Stimulated activated CD4-positive, alpha-beta T cell treated with anti-CD3 and anti-CD28 coated beads, Interleukin-1b, Interleukin-23, amount 100 ng/mL, for 1 hour (primary cell): ENCODE measurements at places on chromosomes 3 and 15.

- no peak for DNase-seq
These were observed 332.3 kb upstream of the C2CD4B start for GRCh38 chr15:62497356-62497755.

DNA sequence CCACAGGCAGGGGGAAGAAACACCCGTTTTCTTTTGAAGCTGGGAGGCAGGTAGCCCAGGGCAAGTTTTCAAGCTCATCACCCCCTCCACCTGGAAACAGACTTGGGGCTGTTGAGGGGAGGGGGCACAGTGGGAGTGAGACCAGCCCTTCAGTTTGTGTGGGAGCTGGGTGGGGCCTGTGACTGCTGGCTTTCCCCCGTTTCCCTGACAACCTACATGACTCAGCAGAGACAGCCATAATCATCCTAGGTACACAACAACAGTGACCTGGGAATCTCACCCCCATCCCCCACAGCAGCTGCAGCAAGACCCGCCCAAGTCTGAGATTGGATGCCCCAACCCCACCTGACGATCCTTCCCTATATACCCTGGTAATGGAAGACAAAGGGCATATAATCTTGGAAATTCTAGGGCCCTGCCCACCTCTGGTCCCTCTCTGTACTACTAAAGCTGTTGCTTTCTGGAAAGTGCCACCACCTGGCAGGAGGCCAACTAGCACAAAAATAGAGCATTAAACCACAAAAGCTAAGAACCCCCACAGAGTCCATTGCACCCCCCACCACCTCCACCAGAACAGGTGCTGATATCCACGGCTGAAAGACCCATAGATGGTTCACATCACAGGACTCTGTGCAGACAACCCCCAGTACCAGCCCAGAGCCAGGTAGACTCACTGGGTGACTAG, 422.2 kb upstream of the SGO1 start:
- DNase-seq = no peak

- no peak for DNase-seq
These were observed 10.6 kb downstream of the PLA2G4F start for GRCh38 chr15:42145546-42146455.

- no peak for DNase-seq
These were observed 11.5 kb upstream of the SHF start for GRCh38 chr15:45199136-45199810.

- no peak for DNase-seq
These were observed 104.2 kb downstream of the MYH15 start for GRCh38 chr3:108406063-108406660.

DNA sequence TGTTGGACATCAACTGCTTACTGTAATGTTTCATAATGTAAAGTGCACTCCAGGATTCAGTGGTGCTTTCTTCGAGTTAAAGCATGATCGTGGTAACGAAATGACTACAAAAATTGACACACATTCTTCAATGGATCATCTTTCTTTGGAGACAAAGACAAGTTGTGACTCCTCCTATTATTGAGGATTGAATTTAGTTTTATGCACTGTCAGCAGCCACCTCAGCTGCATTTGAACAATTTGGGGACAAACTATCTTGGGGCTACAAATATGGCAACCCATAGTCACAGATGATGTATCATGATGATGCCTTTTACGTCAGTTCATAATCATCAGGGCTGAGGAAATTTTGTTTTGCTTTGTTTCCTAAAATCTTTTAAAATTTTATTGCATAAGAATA, 140.2 kb upstream of the ICE2 start:
- DNase-seq = no peak

GRCh38 chr3:190810957-190811356, 51.5 kb downstream of the GMNC start:
- no peak for DNase-seq

DNA sequence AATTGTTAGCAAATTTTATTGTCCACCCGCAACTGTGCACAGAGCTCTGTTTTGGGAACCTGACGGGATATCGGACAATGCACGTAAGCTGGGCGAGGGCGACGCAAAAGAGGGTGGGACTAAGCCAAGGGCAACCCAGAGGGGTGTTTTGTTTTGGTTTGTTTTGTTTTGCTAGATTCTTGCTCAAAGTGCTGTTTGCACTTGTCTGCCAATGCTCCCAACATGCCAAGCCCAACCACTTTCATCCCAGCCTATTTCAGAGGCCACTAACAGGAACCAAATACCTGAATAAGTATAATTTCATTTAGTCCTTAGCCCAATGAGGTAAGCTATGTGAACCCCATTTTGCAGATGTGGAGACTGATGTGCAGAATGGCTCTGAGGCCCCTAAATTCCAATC, 9.7 kb upstream of the CMTM7 start:
- DNase-seq = no peak

- no peak for DNase-seq
These were observed 30.3 kb downstream of the CX3CR1 start for GRCh38 chr3:39249453-39250115.

- DNase-seq = no peak
These were observed 224.1 kb upstream of the TPRG1 start for GRCh38 chr3:188947401-188948280.

GRCh38 chr3:144556392-144556791, 584.8 kb downstream of the DIPK2A start:
- no peak for DNase-seq

GRCh38 chr15:67548236-67548852, 5.8 kb downstream of the MAP2K5 start:
- DNase-seq = no peak

DNA sequence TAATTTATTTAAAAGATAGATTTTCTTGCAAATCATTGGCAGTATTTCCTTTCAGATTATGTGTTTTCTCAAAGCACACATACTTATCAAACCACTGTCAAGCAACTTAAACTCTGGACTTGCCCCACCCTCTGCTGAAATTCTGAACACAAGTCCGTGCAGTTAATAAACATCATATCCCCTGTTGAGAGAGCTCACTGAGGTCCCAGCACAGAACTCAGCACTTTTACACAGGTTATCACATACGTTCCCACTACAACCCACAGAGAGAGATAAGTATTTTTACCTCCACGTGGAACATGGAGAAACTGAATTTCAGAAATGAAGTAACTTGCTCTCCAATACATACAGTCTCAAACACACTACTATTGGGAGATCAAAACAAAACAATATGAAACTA, 267.6 kb upstream of the IGF1R start:
- no peak for DNase-seq

- DNase-seq = no peak
These were observed 98.4 kb upstream of the PFN2 start for GRCh38 chr3:150069154-150069527.

GRCh38 chr3:37542772-37543449, 318.8 kb upstream of the CTDSPL start:
- DNase-seq = no peak

GRCh38 chr3:156233876-156234275, 113.5 kb downstream of the KCNAB1 start:
- no peak for DNase-seq

DNA sequence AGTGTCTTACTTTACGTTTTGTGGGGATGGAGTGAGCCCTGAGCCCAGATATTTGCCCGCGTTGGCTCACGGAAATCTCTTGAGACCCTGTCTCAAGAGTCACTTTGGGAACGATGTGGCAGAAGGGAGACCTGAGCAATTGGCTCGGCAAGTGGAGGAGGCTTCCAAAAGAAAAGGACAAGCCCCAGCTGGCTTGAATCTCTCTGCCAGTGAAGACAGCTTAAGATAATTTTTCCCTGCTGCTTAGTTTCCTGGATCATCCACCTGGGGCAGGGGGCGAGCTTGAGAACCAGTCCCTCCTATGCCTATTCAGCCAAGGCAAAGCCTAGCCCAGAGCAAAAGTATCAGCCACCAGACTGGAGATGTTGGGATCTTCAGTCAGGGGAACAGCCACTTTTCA, 708 bp downstream of the SEC22A start:
- DNase-seq = no peak

DNA sequence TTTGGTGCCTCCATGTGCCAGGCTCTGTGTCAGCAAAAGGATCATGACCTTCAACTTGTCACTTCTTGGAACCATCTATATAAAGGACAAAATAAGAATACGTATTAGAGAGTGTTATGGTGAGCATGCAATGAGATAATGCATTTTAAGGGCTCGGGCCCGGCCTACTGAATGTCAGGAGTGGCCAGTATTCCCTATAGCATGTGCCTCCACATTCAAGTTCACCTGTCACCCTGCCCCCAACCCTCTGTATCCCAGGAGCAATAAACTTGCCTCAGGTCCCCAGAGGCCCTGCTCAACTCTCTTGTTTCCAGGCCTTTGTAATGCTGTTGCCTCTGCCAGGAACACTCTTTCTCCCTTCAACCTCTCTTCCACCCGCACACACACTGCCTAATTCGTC, 90.2 kb upstream of the SLC6A11 start:
- DNase-seq = no peak

- DNase-seq = no peak
These were observed 41.3 kb downstream of the MYH15 start for GRCh38 chr3:108469126-108469525.

DNA sequence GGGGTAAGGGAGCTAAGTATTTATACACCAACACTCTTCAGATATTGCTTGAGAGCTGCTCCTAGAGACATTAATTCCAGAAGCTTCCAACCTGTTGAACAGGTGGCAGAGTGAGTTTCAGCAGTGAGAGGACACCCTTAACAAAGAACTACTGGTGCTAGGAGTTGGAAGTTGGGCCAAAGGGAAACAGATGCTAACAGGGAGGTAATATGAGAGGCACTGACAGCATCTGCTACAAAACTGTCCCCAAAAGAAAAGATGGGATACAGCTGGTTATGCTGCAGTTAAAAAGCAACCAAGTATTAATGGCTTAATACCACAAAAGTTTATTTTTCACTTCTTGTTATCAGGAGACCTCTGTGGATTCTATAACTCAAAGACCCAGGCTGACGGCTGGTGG, 104.5 kb upstream of the SATB1 start:
- DNase-seq = no peak

DNA sequence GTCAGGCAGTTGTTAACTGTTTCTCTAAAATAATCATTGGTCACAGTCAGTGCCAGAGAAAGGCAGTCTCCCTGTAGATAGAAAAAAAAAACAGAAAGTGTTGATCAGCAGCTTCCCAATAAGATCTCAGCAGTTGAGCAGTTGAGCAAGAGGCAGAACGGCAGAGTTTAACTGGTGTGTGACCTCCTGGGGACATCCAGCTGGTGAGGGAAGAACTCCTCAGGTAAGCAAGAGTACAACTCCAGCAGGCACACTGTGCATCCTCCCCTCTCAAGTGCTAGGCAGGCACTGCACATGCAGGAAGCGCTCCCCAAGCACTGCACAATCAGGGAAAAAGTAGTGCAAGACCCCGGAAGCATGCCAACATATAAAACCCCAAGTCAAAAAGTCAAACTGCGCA, 1287.2 kb downstream of the NSUN3 start:
- no peak for DNase-seq

DNA sequence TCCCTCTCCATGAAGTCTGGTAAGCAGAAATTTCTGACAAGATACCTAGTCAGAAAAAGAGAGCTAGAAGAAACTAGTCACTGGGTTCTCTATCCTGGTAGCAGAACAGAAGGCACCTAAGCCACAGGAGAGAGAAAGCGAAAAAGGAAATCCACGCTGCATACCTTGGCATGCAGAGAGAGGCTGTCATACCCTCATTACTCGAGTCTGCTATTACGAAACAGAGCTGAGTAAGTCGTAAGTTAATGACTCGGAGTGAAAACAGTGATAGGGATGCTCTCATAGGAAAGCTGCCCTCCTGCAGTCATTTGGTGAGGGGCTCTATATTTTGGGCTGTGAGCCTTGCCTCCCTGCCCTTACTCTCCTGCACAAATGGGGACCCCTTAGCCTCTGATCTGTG, 16.2 kb downstream of the CLRN1 start:
- no peak for DNase-seq
